ENCODE measurements at places on chromosomes 5 and 9.

DNA sequence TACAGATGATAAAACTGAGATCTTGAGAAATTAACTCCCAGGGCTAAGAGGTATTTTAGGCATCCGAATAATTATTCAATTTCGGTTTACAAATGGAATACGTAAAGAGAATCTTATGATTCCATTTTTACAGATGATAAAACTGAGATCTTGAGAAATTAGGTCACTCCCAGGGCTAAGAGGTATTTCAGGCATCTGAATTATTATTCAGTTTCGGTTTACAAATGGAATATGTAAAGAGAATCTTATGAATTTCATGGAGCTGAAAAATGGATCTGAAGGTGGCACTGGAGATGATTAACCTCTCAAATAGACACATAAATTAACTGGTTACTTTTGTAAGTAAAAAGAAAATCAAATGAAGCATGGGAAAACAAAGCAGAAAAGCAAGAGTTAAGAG is 44.2 kb downstream of the FGF1 start:
- DNase-seq = no peak

DNA sequence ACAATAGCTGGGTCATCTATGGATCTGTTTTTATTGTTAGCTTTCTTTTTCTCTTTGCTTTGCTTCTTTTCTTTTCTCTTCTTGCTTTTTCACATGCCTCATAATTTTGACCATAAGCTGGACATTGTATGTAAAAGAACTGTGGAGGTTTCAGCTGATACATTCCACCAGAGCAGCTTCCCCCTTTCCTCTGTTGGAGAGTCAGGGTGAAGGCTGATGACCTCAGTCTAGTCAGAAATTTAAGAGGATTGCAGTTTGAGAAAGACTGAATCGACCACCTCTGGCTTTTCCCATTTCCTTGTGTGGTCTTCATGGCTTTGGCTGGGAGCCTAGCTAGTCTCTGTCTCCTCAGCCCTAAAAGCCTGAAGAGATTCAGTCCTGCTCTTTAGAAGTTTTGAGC is 42.0 kb downstream of the KCNIP1 start:
- DNase-seq = no peak

- no peak for DNase-seq
Measured at GRCh38 chr5:83471405-83472212, at the start of gene VCAN. TSS of gene VCAN (plus strand) at chr5:83471744. CDS start at chr5:83483519, 11,775 bp downstream.

GRCh38 chr5:124030043-124030491 is 518.1 kb downstream of the CSNK1G3 start:
- DNase-seq = no peak

GRCh38 chr5:71589903-71590302 is 2.8 kb downstream of the MCCC2 start:
- no peak for DNase-seq

- no peak for DNase-seq
Measured at GRCh38 chr5:3600106-3601060, 4.8 kb downstream of the IRX1 start.

GRCh38 chr5:138649316-138649720 is 74.1 kb upstream of the HSPA9 start:
- DNase-seq = no peak

DNA sequence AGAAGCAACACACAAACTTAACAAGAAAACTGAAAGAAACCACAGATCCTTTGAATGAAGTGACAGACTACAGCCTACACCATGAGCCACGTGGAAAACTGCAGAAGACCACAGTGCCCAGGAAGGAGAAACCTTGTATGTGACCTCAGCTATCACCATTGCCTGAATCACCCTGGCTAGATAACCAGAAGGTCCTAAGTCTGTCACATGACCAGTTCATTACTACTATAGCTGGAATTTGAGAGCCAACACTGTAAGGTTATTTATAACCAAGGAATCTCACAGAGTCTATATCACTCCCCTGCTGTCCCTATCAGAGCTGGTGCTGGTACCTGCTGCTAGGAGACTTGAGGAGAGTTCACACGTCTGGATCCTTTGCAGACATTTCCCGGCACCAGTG is 90.3 kb upstream of the FBXL17 start:
- no peak for DNase-seq

- DNase-seq = no peak
Measured at GRCh38 chr9:121556580-121556979, 56.9 kb upstream of the GGTA1 start.

DNA sequence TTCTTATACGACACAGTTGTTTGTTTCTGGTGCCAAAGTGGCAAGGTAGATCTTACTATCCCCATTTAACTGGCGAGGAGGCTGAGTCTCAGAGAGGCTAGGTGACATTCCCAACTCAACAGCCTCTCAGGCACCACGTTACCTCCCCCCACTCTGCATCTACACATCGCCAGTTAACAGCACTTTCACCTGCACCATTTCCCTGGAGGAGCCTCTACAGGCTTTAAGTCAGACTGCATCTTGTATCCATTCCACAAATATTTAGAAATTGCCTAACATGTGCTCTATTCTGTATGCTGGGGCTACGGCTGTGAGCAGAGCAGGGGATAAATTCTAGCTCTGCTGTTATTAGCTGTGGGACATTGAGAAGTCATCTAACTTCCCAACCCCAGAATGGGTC is 168.6 kb downstream of the INSYN2B start:
- no peak for DNase-seq
